Endodermal cell (in vitro differentiated cells): ENCODE measurements at places on chromosomes 1 and 21. TPM values are rescaled to one million over a fixed set of nuclear protein-coding genes. Genes with fewer than 3 reads are reported as not detected.

The TMEM51 gene
- 10.2 and 12.1 TPM in 2 replicates for total RNA-seq

The RBP7 gene
- 0.77 to 1.1 TPM (median 1.0 TPM) in 3 replicates for total RNA-seq

The E2F2 gene
- 2.6 to 10.9 TPM (median 9.8 TPM) in 3 replicates for total RNA-seq

The ATP1A4 gene
- 0.75 TPM in 1 of 3 replicates, not detected in the others for total RNA-seq

DNA sequence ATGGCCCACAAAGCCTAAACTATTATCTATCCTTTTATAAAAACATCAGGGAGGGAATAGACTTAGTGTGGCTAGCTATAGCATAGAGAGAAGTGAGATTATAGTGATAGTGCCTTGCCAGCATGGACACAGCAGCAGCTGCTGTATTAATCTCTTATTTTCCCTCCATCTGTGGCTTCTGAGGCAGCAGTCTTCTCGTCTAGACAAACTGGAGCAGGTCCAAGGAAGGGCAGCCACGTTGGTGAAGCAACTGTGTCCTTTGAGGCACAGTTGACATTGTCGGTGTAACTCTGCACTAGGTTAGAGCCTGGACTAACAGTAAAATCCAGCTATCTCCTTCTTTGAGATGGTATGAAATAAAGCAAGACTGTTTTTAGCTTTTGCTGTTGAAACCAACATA is 131.3 kb downstream of the CACHD1 start:
- no peak overlapping the region for H3K4me3 ChIP-seq
- H3K27me3 ChIP-seq: no peaks in the 10 kb centered on the region
- H3K36me3 ChIP-seq: peaks cover 37% of the 10 kb centered on the region
- H3K27ac ChIP-seq: no peak overlapping the region
- DNase-seq: no peak

GRCh38 chr1:194076646-194077045 is 890.2 kb upstream of the B3GALT2 start:
- no peaks in the 10 kb centered on the region for H3K4me1 ChIP-seq
- H3K4me3 ChIP-seq: no peak overlapping the region
- H3K36me3 ChIP-seq: no peaks in the 10 kb centered on the region
- no peak overlapping the region for H3K27ac ChIP-seq

- H3K36me3 ChIP-seq: no peaks in the 10 kb centered on the region
- no peaks in the 10 kb centered on the region for H3K27me3 ChIP-seq
- peak; percentile 87 for DNase-seq
- no peak overlapping the region for H3K4me3 ChIP-seq
- H3K27ac ChIP-seq: no peak overlapping the region
These were observed 540.0 kb downstream of the OMA1 start for GRCh38 chr1:58006421-58007046.

DNA sequence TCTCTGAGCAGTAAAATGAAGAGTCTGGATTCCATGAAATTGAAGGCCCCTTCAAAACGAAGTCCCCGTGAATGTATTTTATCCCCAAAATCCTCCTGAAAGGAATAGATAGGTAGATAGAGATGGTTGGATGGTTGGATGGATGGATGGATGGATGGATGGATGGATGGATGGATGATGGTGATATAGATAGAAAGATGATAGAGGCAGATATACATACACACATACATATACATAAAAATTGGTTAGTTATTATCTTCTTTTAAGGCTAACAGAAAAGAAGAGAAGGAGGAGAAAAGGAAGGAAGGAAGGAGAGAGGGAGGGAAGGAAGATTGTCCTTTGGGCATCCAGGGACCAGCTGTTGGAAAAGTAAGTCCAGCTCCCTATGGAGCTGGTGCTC is 63.1 kb downstream of the SYF2 start:
- peaks cover 24% of the 10 kb centered on the region for H3K4me1 ChIP-seq
- H3K36me3 ChIP-seq: no peaks in the 10 kb centered on the region
- peak overlapping the region; percentile 55 for H3K4me3 ChIP-seq
- DNase-seq: no peak
- no peak overlapping the region for H3K27ac ChIP-seq

DNA sequence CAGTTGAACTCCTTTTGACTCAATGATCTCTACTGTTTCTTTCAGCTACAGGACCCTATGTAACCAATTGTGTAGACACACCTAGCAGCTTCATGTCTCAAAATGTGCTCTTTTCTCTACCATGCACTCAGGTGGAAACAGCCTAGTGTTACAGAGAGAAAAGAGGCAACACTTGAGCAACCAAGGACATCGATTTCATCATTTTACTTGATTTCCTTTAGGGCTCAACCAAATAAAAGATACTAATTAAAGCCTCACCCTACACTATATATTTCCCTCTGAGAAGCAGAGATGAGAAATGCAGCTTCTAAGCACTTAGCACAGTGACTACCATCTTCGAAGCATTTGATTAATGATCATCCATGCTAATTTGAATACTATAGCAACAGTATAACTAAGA is 55.1 kb downstream of the PTGER3 start:
- H3K4me1 ChIP-seq: no peaks in the 10 kb centered on the region
- no peak overlapping the region for H3K4me3 ChIP-seq
- no peak overlapping the region for H3K27ac ChIP-seq
- H3K27me3 ChIP-seq: no peaks in the 10 kb centered on the region

- no peak overlapping the region for H3K4me3 ChIP-seq
- H3K36me3 ChIP-seq: peaks cover 88% of the 10 kb centered on the region
- no peaks in the 10 kb centered on the region for H3K27me3 ChIP-seq
- no peaks in the 10 kb centered on the region for H3K4me1 ChIP-seq
These were observed 6.7 kb downstream of the TOR1AIP2 start for GRCh38 chr1:179870870-179871269.

DNA sequence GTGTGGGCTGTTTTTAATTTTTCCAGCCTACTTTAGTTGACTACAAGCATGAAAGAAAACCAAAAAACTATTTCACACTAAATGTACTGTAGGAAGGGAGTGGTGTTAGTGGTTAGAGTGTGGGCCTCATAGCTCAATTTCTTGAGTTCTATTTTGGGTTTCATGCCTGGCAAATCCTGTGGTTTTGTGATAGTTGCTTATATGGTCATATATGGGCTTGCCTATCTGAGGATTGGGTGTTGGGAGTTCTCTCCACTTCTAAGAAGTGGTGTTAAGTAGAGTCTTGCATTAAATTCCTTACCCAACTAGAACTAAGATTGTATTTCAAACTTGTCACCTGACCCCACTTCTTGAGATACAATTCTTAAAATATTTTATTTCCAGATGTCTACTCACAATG is 37.8 kb upstream of the COL11A1 start:
- H3K36me3 ChIP-seq: no peaks in the 10 kb centered on the region
- H3K4me3 ChIP-seq: no peak overlapping the region
- H3K27ac ChIP-seq: no peak overlapping the region
- H3K4me1 ChIP-seq: no peaks in the 10 kb centered on the region
- DNase-seq: no peak

GRCh38 chr1:198072177-198072576 is 84.6 kb upstream of the NEK7 start:
- no peak for DNase-seq
- no peaks in the 10 kb centered on the region for H3K27me3 ChIP-seq
- no peak overlapping the region for H3K4me3 ChIP-seq
- H3K4me1 ChIP-seq: peaks cover 2% of the 10 kb centered on the region

DNA sequence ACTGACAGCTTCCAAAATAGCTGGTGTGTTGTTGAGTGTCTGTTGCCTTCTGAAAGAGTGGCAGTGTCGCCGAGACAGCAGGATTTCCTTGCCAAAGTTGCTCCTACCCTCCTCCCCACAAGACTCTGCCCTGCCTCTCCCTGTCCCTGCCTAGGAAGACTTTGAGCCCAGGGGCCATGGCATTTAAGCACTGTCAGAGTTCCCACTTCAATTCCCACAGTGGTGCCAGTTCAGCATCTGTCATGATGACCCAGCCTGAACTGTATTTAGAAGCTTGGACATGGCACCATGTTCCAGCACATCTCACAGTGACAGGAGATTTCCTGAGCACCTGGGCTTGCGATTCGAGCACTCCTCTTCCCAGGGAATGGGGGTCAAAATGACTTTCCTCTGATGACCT is 43.6 kb downstream of the TBX15 start:
- no peaks in the 10 kb centered on the region for H3K4me1 ChIP-seq
- DNase-seq: no peak
- no peaks in the 10 kb centered on the region for H3K27me3 ChIP-seq
- H3K27ac ChIP-seq: no peak overlapping the region

DNA sequence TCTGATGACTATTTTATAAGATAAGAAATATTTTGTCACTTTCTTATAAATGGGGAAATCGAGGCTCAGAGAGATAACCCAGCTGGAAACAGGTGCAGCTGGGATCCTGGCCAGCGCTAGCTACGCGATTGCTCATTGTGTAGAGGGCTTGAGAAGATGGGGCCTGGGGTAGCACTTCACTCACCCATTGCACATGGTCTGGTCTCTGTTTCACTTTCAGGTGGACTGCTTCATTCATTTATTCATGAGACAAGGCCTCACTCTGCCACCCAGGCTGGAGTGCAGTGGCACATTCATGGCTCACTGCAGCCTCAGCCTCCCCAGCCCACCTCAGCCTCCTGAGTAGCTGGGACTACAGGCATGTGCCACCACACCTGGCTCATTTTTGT is 23.8 kb downstream of the UBE4B start:
- no peaks in the 10 kb centered on the region for H3K4me1 ChIP-seq
- H3K27ac ChIP-seq: no peak overlapping the region
- H3K36me3 ChIP-seq: peaks cover 3% of the 10 kb centered on the region
- no peak overlapping the region for H3K4me3 ChIP-seq
- no peaks in the 10 kb centered on the region for H3K27me3 ChIP-seq
- DNase-seq: no peak

GRCh38 chr21:36738489-36739126 is 39.7 kb downstream of the SIM2 start:
- no peak overlapping the region for H3K27ac ChIP-seq
- H3K4me3 ChIP-seq: no peak overlapping the region
- H3K36me3 ChIP-seq: no peaks in the 10 kb centered on the region
- no peaks in the 10 kb centered on the region for H3K27me3 ChIP-seq
